ENCODE measurements at places on chromosomes 12 and 14. TPM values are rescaled to one million over a fixed set of nuclear protein-coding genes. Genes with fewer than 3 reads are reported as not detected.

DNA sequence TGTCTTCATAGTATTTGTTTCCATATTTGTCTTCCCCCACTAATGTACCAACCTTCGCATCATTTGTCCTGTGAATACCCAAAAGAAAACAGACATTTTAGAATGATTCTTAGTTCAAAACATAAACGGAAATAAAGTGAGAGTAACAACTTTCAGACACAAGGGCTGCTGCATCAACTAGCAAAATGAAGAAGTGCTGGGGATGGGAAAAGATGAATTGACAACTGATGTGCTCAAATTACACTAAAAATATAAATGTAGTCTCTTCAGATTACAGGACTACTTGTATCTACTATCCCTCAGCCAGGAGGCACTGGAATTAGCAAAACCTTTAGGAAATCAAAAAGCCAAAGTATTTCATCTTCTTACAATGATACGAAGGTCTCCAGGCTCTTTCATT is 743 bp downstream of the NDUFA12 start:
- no peak for DNase-seq

DNA sequence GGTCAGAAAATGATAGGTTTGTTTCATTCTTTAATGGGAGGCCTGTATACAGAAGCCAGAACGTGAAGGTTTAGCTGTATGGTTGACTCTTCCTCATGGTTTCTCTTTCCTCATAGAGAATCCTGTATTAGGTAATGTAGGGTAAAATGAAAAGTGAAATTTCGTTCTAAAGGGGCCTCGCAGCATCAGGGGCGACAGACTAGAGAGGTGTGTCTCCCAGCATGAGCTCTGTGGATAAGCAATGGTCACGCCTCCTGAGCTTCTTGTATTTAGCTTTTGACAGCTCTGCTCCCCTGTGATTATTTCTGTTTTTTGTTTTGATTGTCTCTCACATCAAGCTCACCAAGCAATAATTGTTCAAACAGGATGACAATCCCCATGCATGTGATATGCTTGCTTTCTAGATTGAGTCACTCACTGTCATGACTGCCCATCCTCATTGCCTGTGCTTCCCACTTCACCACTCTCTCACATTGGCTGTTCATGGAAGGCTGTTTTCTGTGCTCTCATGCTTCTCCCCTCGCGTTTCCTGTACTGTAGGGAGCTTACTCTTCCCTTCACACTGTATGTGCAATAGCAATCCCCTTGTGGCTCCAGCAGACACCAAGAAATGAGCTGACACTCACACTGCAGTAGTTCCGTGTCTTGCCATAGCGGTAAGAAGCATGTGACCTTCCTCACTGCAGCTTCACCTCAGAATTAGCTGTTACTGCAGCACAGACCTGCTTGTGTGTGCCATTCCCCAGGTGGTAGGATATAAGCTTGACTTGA is 44.0 kb downstream of the RAD52 start:
- no peak for DNase-seq

DNA sequence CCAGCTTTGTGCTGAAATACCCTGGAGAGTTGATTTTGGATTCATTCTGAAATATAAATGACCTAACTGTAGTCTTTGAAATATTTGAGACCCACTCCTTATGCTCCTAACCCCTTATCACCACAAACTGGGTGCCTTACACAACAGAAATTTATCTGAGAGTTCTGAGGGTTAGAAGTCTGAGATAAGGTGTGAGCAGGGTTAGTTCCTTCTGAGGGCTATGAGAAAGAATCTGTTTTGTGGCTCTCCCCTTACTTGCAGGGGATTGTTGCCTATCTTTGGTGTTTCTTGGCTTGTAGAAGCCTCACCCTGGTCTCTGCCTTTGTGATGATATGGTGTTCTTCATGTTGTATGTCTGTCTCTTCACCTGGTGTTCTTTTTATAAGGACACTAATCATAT is 91.7 kb downstream of the DERA start:
- no peak for DNase-seq

DNA sequence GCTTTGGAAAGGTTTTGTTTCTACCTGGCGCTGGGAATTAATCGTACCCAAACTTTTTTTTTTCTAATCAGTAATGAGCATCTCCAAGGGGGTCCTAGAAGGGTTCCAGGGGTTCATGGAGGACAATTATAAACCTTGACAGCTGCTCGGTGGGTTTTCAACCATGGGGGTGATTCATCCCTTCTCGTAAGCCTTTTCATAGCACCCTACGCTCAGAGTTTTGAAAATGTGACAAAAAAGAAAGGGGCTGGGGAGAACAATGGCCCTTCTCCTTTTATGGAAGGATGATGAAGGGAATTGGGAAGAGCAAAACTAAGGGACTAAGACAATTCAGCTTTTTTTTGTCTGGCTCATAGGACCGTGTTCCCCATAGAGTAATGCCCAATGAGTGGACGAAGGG is 196.7 kb downstream of the ZFP36L1 start:
- DNase-seq, result no peak

Gene TMEM19
- total RNA-seq, result 15.1 TPM

Gene SLC25A29
- 114 TPM for total RNA-seq

Data from kidney epithelial cell (primary cell).